ENCODE measurements at places on chromosomes 13 and 19.

DNA sequence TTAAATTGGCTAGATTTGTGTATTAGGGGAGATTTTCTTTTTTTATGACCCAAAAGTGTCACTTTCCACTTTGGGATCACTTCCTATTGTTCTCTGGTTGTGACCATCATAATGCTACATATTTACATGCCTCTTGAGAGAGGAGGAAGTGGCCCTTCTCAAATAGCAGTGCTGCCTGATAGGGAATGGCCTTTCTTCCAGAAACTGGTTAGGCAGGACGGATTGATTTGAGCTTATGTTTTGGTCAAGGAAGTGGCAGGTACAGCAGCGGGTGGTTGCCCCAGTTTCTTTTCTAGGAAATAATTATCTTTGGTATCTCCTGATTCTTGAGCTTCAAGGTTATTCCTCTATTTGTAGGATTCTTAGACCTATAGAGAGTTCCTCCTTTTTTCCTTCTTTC, 21.9 kb upstream of the WTIP start:
- DNase-seq: no peak

GRCh38 chr13:78875792-78876580, 217.0 kb upstream of the OBI1 start:
- DNase-seq: no peak

- no peak for DNase-seq
Measured at GRCh38 chr13:78636495-78636894, 22.5 kb downstream of the OBI1 start.

GRCh38 chr13:92547266-92547665, 679.3 kb upstream of the GPC6 start:
- DNase-seq: no peak

DNA sequence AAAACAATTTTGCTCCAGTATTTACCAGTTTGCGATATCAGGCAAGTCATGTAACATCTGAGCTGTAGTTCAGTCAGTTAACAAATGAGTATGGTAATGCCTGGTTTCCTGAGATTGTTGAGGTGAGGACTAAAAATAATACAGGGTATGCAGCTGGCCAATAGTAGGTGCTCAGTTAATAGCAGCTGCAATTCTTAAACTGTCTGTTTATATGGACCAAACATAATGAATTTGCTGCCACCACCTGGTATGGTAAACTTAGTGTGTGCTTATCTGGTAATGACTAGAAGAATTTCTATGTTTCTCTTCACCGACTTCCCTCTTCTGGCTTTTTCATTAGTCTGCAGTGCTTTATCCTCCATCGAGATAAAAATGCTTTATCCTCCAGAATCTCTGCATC, 9.1 kb downstream of the ZMYM2 start:
- no peak for DNase-seq

- DNase-seq: no peak
Measured at GRCh38 chr13:67225252-67226159, 4.6 kb downstream of the PCDH9 start.

GRCh38 chr13:26401578-26402021, 147.7 kb downstream of the CDK8 start:
- no peak for DNase-seq

- no peak for DNase-seq
Measured at GRCh38 chr13:43939086-43939485, 59.4 kb downstream of the LACC1 start.

- peak; percentile 79 for DNase-seq
Measured at GRCh38 chr19:42176990-42177685, 40.3 kb downstream of the DEDD2 start.

DNA sequence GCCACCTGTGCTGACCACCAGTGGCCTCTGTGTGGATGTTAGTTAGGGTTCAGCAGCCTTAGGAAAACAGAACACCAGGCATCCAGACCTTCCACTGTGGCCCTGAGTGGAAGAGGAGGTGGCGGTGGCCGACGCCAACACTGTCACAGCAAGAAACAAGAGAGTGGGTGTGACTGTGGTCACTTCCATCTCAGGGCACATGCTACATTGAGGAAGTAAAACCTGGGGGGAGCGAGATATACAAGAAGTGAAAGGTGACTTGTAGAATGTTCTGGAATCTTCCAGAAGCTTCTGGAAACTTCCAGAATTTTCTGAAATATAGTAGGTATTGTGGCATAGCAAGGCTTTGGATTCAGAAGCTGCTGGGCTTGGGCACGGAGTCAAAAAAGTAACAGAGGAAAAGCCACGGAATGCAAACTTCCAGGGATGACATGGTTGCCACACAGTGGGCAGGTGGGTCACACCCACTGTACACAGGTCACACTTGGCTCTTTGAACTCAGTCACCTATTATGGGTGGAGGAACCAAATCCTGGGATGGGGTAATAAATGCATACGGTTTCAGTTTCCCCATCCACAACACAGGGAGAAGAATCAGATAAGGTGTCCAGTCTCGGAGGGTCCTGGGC, 24.3 kb downstream of the GNG7 start:
- no peak for DNase-seq
